H9 (cell line): ENCODE measurements at places on chromosomes 12 and 14.

GRCh38 chr14:99360774-99361595, 89.0 kb upstream of the BCL11B start:
- DNase-seq = no peak

GRCh38 chr14:50967790-50968189, 23.5 kb upstream of the PYGL start:
- DNase-seq = no peak

GRCh38 chr12:22709292-22709691, 84.3 kb downstream of the ETNK1 start:
- DNase-seq = no peak

- no peak for DNase-seq
These were observed 34.4 kb downstream of the DDX51 start for GRCh38 chr12:132109741-132110140.

GRCh38 chr14:34180869-34181268, 230.0 kb upstream of the EGLN3 start:
- DNase-seq = no peak

DNA sequence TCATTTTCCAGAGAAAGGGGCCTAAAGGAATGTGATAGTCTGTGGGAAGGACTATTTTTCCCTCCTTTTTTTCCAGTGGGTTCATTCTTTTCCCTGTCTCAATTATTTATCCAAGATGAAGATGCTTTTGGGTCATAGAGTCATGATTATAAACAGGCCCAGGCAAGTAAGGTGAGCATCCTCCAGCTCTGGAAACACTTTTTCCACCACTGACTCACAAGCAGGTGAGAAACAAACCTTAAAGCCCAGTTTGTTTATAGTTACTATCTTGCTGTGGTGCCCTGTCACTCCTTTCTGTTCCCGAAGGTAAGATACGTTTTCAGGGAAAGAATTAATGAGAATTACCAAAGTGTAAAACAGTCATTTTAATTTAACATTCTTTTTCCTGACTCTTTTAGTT, 107.7 kb upstream of the IFNG-AS1 start:
- no peak for DNase-seq

DNA sequence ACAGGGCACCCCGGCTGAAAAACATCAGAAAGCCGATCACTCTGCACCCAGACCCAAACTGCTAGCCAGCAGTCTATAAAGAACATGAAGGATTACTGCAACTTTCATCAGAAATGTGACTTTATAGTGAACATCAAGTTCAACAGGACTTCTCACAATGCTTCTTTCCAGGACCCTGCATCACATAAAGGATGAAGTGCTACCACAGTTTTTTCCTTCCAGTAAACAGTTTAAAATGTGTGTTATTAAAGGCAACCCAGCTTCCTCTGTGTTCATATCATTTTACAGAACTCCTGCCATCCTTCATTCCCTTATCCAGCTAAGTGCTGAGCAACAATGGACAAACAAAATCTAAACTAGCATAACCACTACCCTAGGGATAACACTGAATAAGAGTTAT, 280.3 kb upstream of the DIO2 start:
- DNase-seq = no peak

- DNase-seq = no peak
These were observed 402.4 kb upstream of the RGS6 start for GRCh38 chr14:71529848-71530247.
